ENCODE measurements at places on chromosomes 11 and 22. TPM values are rescaled to one million over a fixed set of nuclear protein-coding genes. Genes with fewer than 3 reads are reported as not detected.

The RASD2 gene
- polyA plus RNA-seq = 1.8 TPM

The CEP57 gene
- polyA plus RNA-seq = 87.3 TPM

The EHF gene
- polyA plus RNA-seq = 30.2 TPM

The CARD10 gene
- 16.4 TPM for polyA plus RNA-seq

The OR6T1 gene
- not detected for polyA plus RNA-seq

The EXT2 gene
- polyA plus RNA-seq = 71.0 TPM

The FOXR1 gene
- polyA plus RNA-seq = not detected

The SLCO2B1 gene
- 6.6 TPM for polyA plus RNA-seq

The OR6A2 gene
- not detected for polyA plus RNA-seq

The BEST1 gene
- polyA plus RNA-seq = 3.5 TPM

The IL18 gene
- 6.2 TPM for polyA plus RNA-seq

The GRM5 gene
- polyA plus RNA-seq = 0.19 TPM

The LRRC56 gene
- polyA plus RNA-seq = 2.7 TPM

The CRYBB2 gene
- not detected for polyA plus RNA-seq

The AQP11 gene
- polyA plus RNA-seq = 4.1 TPM

The MPZL3 gene
- 5.3 TPM for polyA plus RNA-seq

The GUCY1A2 gene
- polyA plus RNA-seq = 2.8 TPM

The OR4A16 gene
- not detected for polyA plus RNA-seq

The KBTBD3 gene
- 13.8 TPM for polyA plus RNA-seq

The NCR3LG1 gene
- 1.6 TPM for polyA plus RNA-seq

The ABCG4 gene
- 0.74 TPM for polyA plus RNA-seq

The OR10A2 gene
- polyA plus RNA-seq = not detected

The GTSE1 gene
- polyA plus RNA-seq = 13.7 TPM

The OR10D3 gene
- polyA plus RNA-seq = not detected

The OR52E1 gene
- polyA plus RNA-seq = not detected

The CARNS1 gene
- 1.5 TPM for polyA plus RNA-seq

The SLC15A3 gene
- polyA plus RNA-seq = 15.7 TPM

The GAB2 gene
- 17.0 TPM for polyA plus RNA-seq

The IL18BP gene
- 5.7 TPM for polyA plus RNA-seq

The MMP12 gene
- 3.7 TPM for polyA plus RNA-seq

The HEPN1 gene
- 1.8 TPM for polyA plus RNA-seq

The OR56A1 gene
- polyA plus RNA-seq = not detected

The ZW10 gene
- polyA plus RNA-seq = 26.7 TPM

The TESMIN gene
- 18.1 TPM for polyA plus RNA-seq

The GGA1 gene
- 38.9 TPM for polyA plus RNA-seq

The TMEM191B gene
- polyA plus RNA-seq = not detected

The TM7SF2 gene
- 68.6 TPM for polyA plus RNA-seq

The MCAM gene
- polyA plus RNA-seq = 51.6 TPM

The KREMEN1 gene
- polyA plus RNA-seq = 23.2 TPM

The TMPRSS4 gene
- polyA plus RNA-seq = 39.8 TPM

The CRYAB gene
- 52.8 TPM for polyA plus RNA-seq

The USP47 gene
- polyA plus RNA-seq = 97.5 TPM

The CBLIF gene
- not detected for polyA plus RNA-seq

The OR2D2 gene
- polyA plus RNA-seq = not detected

The MRGPRX3 gene
- not detected for polyA plus RNA-seq

The PLEKHA7 gene
- 53.0 TPM for polyA plus RNA-seq

The IGF2 gene
- polyA plus RNA-seq = 718 TPM

The OR8A1 gene
- polyA plus RNA-seq = 0.03 TPM

The CHRNA10 gene
- 1.2 TPM for polyA plus RNA-seq

The MYO7A gene
- 2.5 TPM for polyA plus RNA-seq

The GGTLC3 gene
- polyA plus RNA-seq = not detected

The MLC1 gene
- 0.90 TPM for polyA plus RNA-seq

The KRTAP5-11 gene
- 0.28 TPM for polyA plus RNA-seq

The CATSPER1 gene
- polyA plus RNA-seq = not detected

The LRRC75B gene
- polyA plus RNA-seq = 32.7 TPM

The BTBD18 gene
- polyA plus RNA-seq = 0.15 TPM

The APIP gene
- 45.5 TPM for polyA plus RNA-seq

Measured in right renal cortex interstitium (tissue), 3 donors.